ENCODE measurements at places on chromosomes 2 and 18. TPM values are rescaled to one million over a fixed set of nuclear protein-coding genes. Genes with fewer than 3 reads are reported as not detected.

- DNase-seq: no peak
These were observed 19.4 kb downstream of the FZD5 start for GRCh38 chr2:207750345-207750744.

GRCh38 chr18:21663578-21663977, 41.0 kb downstream of the ABHD3 start:
- no peak for DNase-seq

DNA sequence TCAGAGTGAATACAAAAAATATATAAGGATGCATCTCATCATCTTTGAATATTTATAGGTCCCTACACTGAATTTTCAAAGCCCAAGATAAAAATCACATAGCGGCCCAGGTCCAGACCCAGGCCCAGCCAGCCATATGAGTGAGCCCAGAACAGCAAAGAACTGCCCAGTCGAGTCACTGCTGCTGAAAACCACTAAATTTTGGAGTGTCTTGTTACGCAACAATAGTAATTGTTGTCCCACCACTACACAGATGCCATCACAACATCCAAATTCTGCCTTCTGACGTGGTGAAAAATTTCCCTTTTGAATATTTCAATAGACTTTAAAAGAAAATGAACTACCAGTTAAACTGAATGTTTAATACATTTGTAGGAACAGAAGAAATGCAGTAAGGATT, 5.7 kb downstream of the C18orf32 start:
- DNase-seq: no peak

AMER3 gene
- 0.12 TPM for polyA plus RNA-seq

DNA sequence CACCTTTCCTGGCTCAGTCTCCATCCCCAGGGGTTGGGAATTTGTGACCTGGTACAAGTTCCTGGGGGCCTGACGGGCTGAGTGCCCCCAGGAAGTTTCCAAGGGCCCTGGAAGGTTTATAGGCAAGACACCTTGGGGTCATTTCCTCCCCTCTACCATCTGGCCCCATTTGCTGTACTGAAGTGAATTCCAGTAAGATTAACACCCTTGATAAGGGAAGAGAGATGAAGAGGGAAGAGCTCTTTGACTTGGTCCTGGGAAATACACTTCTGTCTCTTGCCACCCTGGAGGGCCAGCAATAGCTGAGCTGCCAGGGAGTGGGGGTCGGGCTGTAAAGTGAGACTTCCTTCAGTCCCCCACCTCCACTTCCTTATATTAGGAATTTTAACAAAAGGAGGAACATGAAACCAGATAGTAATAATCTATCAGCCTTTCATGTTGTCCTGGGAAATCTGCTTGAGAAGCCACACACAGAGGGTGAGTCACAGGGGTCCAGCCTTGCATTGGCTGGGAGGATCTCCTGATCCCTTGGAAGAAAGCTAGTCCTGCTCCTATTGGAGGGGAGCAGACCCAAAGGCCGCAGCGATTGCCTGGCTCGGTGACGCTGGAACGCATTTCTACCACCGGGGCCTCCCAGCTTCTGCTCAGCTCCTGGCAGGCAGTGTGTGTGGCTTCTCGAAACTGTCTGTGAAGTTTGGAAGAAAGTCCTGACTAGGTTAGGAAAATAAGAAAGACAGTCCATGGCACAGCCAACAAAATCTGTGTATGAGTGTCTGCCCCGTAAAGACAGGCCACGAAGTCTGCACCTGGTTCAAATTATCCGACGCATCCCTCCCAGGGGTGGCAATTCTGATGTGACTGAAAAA, 87.3 kb downstream of the ACAA2 start:
- DNase-seq: no peak

DNA sequence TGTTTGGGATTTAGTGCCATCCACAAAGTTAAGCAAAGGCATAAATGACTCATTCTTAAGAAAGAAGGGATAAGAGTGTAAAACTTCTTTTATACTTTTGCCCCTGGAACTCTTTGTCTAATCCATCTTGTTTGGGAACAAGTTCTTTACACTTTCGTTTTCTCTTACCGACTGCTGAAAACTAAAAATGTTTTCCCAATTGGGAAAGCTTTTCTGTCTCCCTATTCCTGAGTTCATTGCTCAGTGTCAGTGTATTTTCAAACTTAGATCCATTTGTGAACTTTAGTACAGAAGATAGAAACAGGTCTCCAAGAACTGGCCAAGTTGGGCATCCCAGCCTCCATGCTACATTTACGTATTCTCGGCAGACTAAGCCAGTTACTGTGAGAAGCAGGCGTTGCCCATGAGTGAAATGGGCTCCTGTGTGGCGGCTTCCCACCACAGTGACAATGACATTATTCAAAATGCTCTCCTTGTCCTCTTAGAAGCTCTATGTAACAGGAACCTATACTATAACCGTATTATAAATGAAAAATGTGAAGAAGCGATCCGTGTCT, 51.7 kb downstream of the TGOLN2 start:
- no peak for DNase-seq

- DNase-seq: no peak
These were observed 20.1 kb downstream of the ANXA4 start for GRCh38 chr2:69762025-69762424.

DNA sequence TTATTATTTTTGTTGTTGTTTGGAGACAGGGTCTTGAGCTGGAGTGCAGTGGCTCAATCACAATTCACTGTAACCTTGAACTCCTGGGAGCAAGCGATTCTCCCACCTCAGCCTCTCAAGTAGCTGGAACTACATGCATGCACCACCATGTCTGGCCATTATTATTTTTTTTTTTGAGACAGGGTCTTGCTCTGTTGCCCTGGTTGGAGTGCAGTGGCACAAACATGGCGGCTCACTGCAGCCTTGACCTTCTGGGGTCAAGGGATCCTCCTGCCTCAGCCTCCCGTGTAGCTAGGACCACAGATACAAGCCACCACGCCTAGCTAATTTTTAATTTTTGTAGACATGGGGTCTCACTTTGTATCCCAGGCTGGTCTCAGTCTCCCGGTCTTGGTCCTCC, 20.0 kb upstream of the XPO1 start:
- no peak for DNase-seq

Measured in right renal pelvis (tissue), 4 donors.